NCI-H1930 (cell line): ENCODE measurements at places on chromosomes 11 and 22.

- DNase-seq = no peak
These were observed 15.9 kb upstream of the CDC42EP2 start for GRCh38 chr11:65298655-65299179.

DNA sequence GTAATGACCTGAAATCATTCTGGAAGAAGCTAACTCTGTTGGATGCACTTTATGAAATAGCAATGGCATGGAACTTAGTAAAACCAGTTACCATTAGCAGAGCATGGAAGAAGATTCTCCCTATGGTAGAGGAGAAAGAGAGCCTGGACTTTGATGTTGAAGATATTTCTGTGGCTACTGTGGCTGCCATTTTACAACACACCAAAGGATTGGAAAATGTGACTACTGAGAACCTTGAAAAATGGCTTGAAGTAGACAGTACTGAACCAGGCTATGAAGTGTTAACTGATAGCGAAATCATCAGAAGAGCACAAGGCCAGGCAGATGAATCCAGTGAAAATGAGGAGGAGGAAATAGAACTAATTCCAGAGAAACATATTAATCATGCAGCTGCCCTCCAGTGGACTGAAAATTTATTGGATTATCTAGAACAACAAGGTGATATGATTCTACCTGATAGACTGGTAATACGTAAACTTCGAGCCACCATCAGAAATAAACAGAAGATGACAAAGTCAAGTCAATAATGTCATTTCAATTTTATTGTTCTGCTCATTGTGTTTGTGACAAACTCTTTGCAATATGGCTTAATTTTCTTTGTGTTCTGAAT is 2.0 kb downstream of the JRKL start:
- DNase-seq = no peak

DNA sequence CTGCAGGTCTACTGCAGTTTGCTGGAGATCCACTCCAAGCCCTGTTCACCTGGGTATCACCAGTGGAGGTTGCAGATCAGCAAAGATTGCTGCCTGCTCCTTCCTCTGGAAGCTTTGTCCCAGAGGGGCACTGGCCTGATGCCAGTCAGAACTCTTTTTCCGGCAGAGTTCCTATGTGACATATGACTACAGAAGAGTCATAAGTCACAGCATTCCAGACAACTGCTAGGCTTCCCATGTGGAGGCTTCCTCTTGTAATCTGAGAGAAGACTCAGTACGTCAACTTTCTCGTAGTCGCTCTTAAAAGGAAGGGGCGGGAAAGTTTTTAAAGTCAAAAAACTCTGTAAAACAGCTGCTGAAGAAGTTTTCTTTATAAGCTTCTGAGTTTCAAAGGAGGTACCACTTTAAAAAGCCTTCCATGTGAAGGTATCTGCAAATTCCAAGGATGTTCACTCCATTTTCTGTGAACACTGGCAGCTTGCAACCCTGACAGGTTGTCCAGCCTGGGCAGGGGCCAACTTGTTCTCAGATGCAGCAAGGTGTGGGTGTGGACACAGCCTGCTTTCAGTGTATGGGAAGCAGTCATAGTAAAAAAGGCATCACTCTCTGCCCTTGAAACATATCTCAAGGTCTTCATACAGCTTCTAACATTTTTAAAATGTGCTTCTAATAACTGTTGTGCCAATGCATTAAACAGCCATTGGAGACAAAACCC is 97.8 kb downstream of the ME3 start:
- no peak for DNase-seq

- DNase-seq = no peak
These were observed 2.8 kb downstream of the PDGFB start for GRCh38 chr22:39241794-39242594.

GRCh38 chr11:69439651-69440464 is 41.6 kb upstream of the LINC01488 start:
- no peak for DNase-seq

DNA sequence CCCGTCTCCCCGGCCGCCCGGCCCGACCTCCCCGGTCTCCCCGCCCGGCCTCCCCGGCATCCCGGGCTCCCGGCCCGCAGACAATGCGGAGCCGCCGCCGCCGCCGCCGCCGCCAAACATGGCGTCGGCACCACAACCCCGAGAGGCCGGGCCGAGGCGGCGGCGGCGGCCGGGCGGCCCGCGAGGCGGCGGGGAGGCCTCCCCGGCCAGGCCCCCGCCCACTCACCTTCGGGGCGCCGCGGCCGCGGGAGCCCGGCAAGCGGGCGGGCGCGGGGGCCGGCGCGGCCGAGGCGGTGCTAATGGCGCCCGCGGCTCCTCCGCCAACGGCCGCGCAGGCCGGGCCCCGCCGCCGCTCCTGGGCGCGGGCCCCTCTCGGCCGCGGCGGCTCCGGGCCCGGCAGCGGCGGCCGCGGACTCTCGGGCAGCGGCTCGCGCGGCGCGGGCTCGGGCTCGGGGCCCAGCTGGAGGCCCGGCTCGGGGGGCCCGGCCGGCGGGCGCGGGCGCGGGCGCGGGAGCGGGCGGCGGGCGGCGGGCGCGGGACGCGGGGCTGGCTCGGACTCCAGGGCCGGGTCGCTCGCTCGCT is 311 bp downstream of the BRD1 start:
- no peak for DNase-seq

DNA sequence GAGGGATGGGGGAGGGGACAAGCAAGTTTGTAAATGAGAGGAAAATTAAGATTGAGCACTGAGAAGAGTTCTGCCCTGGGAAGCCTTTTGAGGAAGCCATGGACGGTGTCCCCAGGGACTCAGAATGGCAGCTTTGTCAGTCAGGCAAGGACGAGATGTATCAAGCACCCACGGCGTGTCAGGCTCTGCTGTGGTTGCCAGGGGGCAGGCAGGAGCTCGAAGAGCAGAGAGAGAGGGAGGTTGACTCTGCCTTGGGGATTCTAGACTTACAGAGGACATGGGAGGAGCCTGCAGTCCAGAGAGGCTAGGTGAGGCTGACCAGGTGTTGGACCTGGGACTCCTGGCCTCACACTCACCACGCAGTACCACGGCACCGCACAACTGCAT is 29.1 kb upstream of the SYT7 start:
- DNase-seq = peak; percentile 17

GRCh38 chr11:19903620-19904069 is 191.0 kb downstream of the NAV2 start:
- DNase-seq = peak; percentile 67

GRCh38 chr22:24944217-24944937 is 2.1 kb downstream of the LHFPL7 start:
- no peak for DNase-seq

DNA sequence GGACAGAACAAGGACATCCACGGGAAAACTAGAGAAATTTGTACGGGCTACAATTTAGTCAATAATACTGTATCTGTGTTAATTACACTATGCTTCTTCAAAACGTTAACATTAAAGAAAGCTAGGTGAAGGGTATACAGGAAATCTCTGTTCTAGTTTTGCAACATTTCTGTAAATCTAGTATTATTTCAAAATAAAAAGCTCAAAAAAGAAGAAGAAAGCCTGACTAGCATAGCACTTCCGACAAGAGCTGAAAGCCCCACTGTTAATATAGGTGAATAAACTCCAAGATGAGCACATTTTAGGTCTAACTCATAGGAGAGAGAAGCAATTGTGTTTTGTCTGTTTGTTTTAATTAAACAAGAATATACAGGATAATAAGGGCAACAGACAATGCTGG is 299.7 kb downstream of the TTC28 start:
- DNase-seq = no peak

- peak; percentile 80 for DNase-seq
These were observed at the start of gene MICAL2 for GRCh38 chr11:12110201-12110713. Gene MICAL2, plus strand, starts transcription at chr11:12110590. Its CDS starts 51,566 bp downstream, at chr11:12162156.

- DNase-seq = no peak
These were observed 46.3 kb downstream of the BIRC2 start for GRCh38 chr11:102393272-102393730.

DNA sequence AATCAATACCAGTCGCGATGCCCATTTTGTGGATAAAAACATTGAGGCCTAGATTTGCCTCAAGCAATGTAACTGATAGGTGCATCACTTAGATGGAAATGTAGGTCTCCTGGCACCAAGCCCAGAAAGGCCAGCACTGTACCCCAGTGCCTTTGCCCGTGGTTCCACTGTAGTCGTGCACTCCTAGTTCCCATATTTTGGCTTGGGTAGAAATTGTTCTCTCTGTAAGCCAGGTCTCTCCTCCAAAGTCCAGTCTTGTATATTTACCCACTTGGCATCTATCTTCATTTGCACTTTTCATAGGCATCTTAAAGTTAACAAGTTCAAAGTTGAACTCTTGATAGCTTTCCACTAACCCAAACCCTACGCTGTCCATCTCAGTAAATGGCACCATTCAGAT is 41.6 kb upstream of the DMC1 start:
- no peak for DNase-seq

DNA sequence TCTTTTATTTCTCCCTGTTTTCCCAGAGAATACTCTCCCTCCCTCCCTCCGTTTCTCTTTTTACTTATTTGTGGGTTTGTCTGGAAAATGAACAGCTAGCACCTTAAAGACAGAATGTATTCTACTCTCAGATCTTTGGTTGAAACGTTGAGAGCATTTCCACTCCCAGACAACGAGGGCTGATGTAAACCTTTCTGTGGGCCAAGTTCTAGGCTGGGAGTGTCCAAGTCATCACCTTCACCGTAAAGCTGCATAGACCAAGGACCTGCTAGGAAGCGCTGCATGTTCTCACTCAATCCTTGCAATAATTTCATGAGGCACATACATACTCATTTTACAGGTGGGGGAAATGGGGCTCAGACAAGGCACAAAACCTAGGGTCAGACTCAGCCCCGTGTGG is 32.4 kb downstream of the MYH9 start:
- DNase-seq = no peak

DNA sequence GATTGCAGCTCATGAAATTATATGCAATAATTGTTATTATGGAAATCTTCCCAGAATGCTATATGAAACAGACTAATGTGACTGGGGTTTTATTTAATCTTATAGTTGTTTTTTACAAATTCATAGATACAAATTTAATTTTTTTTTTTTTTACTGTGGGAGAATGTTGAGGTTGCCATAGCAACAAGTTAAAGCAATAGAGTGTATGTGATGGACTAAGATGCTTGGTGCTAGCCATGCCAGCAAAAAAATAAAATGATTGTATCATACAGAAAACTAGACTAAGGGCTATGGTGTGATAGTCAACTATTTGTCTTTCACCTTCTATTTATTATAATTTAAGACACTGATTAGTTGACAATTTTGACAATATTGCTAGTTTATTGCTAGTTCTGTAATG is 163.2 kb upstream of the BLID start:
- no peak for DNase-seq

- DNase-seq = no peak
These were observed 47.0 kb downstream of the GRAMD4 start for GRCh38 chr22:46667245-46667623.

DNA sequence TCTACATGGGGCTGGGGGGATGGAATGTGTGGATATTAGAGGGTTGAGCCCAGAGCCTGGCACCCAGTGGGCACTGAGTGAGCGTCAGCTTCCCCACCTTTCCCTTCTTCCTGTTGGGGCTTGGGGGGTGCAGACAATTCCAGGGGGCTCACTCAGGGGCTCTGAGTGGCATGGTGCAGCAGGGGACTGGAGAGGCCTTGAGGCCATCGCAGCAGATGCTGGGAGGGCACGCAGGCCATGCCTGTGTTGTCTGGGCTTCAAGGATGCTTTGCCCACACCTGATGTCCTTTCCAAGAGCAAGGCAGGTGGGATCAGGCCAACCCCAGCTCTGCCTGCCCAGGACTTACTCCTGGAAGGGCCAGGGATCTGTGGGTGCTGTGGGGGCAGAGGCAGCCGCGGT is 11.2 kb upstream of the TTLL12 start:
- DNase-seq = no peak

DNA sequence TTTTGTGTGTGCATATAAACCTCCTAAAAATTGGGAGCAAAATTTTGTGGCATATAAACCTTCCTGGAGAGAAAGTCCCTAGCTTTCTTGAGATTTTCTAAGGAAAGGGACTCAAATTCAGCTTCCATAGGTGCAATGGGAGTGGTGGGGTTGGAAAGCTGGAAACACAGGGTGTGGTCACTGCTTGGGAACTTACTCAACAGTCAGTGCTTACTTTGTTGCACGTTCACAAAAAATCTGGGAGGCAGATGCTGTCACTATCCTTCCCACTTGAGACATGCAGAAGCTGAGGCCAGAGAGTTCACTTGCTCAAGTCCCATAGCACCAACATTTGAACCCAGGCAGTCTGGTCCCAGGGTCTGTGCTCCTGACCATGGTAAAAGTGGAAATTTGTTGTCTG is 3.9 kb upstream of the CATSPERZ start:
- DNase-seq = no peak

DNA sequence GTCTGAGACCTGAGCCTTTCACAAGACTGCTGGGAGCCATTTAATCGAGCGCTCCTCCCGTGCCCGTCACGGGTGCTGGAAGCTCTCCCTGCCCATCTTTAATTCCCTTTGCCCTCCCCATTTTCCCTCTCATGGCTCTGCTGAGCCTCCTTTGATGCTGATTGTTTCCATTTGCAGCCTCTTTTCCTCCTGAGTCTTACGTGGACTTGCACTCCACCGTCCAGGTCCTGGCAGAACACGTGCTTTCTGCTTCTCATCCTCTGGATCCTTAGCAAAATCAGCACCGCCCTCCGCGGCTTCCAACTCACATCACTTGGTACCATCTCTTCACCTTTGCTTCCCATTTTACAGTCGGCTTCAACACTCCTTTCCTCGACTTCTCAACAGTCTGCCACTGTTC is 7.3 kb downstream of the IFT27 start:
- DNase-seq = no peak

GRCh38 chr22:22936180-22936914 is 48.7 kb downstream of the IGLL5 start:
- no peak for DNase-seq

DNA sequence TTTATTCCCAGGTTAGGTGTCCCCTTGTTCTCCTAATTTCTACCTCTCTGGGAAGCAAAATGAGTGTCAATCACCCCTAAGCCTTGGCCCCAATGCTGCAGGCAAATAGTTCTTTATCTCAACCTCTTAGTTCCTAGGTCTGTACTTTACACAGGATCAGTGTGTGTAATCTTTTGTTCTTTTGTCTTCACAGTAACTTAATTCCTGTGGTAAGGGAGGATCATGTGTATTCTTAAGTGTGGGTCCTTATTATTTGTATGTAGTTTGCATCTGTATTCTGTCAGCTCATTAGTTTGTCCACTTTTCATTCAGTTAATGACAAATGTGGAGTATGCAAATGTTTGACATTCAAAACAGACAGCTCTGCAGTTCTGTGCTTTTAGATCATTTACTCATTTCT is 166.7 kb downstream of the FAT3 start:
- no peak for DNase-seq

GRCh38 chr22:20182365-20182764 is 31.5 kb upstream of the CCDC188 start:
- DNase-seq = no peak
